ENCODE measurements at places on chromosomes 3 and 15. TPM values are rescaled to one million over a fixed set of nuclear protein-coding genes. Genes with fewer than 3 reads are reported as not detected.

The LRRC2 gene
- 0.03 TPM for total RNA-seq

The CPEB1 gene
- total RNA-seq = 1.2 TPM

- DNase-seq = no peak
Measured at GRCh38 chr3:108036984-108037741, 53.7 kb downstream of the CD47 start.

GRCh38 chr3:34033839-34034238 is 235.4 kb downstream of the PDCD6IP start:
- no peak for DNase-seq

DNA sequence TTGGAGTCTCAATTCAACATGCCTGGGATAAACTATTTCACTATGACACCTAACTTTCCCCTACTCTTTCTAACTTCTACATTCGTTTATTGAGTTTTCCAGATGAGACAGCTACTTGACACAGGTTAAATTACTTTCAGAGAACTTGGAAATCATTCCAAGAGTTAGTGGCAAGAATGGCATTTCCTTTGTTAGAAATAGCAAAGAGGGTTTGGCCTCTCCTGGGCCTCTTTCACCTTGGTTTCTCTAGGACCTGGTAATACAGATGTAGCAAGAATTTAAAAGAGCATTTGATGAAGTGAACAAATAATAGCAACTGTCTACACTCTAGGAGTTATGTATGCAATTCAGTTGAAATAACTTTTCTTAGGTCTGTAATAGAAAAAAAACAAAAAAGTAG is 748.9 kb downstream of the MECOM start:
- no peak for DNase-seq

DNA sequence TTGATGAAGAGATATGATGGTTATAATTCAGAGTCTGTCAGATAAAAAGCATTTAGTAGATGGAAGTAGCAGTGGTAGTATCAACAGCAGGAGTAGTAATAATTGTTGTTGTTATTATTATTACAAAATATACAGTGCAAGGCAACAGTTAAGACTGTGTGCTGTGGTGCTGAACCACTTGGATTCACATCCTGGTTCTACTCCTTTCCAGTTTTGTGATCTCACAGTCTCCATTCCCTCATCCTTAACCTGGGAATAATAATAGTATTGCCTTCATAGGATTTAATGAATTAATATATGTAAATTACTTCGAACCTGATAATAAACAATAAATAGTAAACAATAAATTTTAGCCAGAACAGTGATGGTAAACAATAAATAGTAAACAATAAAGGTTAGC is 37.1 kb upstream of the TSC22D2 start:
- DNase-seq = no peak

GRCh38 chr3:55884491-55885285 is 397.6 kb upstream of the WNT5A start:
- DNase-seq = no peak

DNA sequence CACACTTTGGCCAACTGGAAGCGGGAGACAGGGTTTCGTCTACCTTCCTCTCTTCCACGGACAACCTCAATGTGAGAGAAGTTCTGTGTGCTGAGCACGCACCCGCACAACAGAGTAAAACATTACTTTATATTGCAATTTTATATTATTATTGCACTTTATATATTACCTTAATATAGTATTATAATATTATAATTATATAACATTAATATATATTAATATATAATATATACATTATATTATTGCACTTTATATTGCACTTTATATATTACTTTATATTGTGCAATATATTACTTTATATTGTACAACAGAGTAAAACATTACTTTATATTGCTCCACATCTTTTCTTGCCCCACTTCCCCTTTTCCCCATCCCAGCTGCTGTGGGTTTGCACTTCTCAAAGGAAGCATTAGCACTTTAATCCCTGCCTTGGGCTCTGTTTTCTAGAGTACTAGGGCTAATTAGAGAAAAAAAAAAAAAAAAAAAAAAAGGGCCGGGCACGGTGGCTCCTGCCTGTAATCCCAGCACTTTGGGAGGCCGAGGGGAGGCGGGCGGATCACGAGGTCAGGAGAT is 76.4 kb upstream of the SLC4A7 start:
- DNase-seq = no peak

Data from activated T-cell treated with anti-CD3 and anti-CD28 coated beads, Interleukin-2, amount 50 U/mL, for 4 hours (primary cell).